Natural killer cell treated with Interleukin-12 subunit alpha and Interleukin-12 subunit beta and Interleukin-15 and Interleukin-18, amount 100 ng/mL, for 72 hours (primary cell): ENCODE measurements at places on chromosomes 3 and 15. TPM values are rescaled to one million over a fixed set of nuclear protein-coding genes. Genes with fewer than 3 reads are reported as not detected.

Gene ISL2
- 1.0 TPM for total RNA-seq

Gene ZNF502
- total RNA-seq = 1.8 TPM

Gene TPRG1
- 5.0 TPM for total RNA-seq

- no peak overlapping the region for H3K27ac ChIP-seq
- H3K4me3 ChIP-seq = no peak overlapping the region
- no peaks in the 10 kb centered on the region for H3K4me1 ChIP-seq
- DNase-seq = no peak
- no peaks in the 10 kb centered on the region for H3K36me3 ChIP-seq
Observed at GRCh38 chr3:36065321-36065720, 315.0 kb upstream of the STAC start.

GRCh38 chr3:166472015-166472414, 634.8 kb upstream of the BCHE start:
- no peak overlapping the region for H3K27ac ChIP-seq
- DNase-seq = no peak
- H3K4me3 ChIP-seq = no peak overlapping the region
- H3K4me1 ChIP-seq = no peaks in the 10 kb centered on the region
- H3K27me3 ChIP-seq = no peaks in the 10 kb centered on the region
- H3K36me3 ChIP-seq = peaks cover 4% of the 10 kb centered on the region

- no peaks in the 10 kb centered on the region for H3K4me1 ChIP-seq
- H3K36me3 ChIP-seq = peaks cover 7% of the 10 kb centered on the region
- no peaks in the 10 kb centered on the region for H3K27me3 ChIP-seq
- no peak overlapping the region for H3K4me3 ChIP-seq
- H3K27ac ChIP-seq = no peak overlapping the region
Observed at GRCh38 chr3:20999661-21000060, 751.3 kb downstream of the ZNF385D start.

GRCh38 chr3:145899241-145899640, 261.7 kb downstream of the PLOD2 start:
- H3K27ac ChIP-seq = no peak overlapping the region
- H3K4me1 ChIP-seq = no peaks in the 10 kb centered on the region

GRCh38 chr3:124633524-124633923, 96.7 kb upstream of the UMPS start:
- no peak overlapping the region for H3K4me3 ChIP-seq
- no peak overlapping the region for H3K27ac ChIP-seq
- H3K4me1 ChIP-seq = peaks cover 19% of the 10 kb centered on the region
- H3K36me3 ChIP-seq = no peaks in the 10 kb centered on the region

Gene SCAANT1
- total RNA-seq = 2.6 TPM
